NCI-H774 (cell line): ENCODE measurements at places on chromosomes 1 and 21.

GRCh38 chr1:207863893-207864535 is 46.9 kb downstream of the CD34 start:
- no peak for DNase-seq

DNA sequence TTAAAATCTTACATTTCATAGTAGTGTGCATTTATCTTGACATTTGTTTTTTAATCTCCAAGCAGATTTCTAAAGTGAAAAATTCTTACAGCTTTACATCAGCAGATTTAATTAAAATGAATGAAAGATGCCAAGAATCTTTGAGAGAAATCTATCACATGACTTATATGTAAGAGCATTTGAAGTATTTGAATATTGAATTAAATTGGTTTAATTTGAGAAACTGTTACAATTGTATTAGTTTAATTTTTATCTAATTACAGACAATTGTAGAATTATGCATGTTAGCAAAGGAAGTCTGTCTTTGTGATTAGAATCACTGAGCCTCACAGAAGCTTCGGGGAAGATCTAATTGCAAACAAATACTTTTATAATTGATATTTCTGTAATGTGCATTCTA is 52.2 kb downstream of the ASB17 start:
- DNase-seq: no peak

- no peak for DNase-seq
These were observed 25.0 kb downstream of the ZSCAN20 start for GRCh38 chr1:33497410-33497809.

GRCh38 chr1:9293533-9294404 is 1.1 kb downstream of the SPSB1 start:
- DNase-seq: no peak

DNA sequence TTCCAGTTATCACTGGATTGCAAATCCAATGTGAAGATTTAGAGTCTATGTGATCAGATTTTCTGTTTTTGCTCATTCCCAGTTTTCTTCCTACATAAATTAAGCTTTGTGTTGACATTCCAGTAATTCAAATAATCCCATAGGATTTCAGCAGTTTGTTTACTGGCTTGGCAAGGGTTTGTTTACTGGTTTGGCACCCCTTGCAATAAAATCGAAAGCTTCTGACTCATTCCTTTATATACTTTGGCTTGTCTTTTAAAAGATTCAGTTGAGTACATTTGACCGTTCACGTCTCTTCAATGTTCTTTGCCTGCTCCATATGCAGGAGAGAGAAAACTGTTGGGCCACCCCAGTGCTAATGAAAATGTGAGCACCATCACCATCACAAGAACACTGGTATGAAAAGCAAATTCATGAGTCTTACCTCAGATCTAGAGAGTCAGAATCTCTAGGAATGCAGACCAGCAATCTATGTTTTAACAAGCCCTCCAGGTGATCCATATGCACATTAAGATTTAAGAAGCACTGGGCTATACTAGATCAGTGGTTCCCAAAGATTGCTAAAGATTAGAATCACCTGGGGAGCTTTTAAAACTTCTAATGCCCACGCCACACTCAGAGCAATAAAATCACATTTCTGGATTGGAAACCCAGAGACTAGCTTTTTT is 32.8 kb downstream of the ZC3H11B start:
- no peak for DNase-seq

GRCh38 chr1:45906883-45907282 is 103.5 kb downstream of the MAST2 start:
- no peak for DNase-seq

GRCh38 chr1:205442051-205442725 is 13.7 kb downstream of the BLACAT1 start:
- no peak for DNase-seq

- no peak for DNase-seq
These were observed 44.5 kb downstream of the LRRC38 start for GRCh38 chr1:13469343-13469742.

GRCh38 chr1:22105611-22106207 is 37.2 kb downstream of the WNT4 start:
- peak; percentile 5 for DNase-seq

DNA sequence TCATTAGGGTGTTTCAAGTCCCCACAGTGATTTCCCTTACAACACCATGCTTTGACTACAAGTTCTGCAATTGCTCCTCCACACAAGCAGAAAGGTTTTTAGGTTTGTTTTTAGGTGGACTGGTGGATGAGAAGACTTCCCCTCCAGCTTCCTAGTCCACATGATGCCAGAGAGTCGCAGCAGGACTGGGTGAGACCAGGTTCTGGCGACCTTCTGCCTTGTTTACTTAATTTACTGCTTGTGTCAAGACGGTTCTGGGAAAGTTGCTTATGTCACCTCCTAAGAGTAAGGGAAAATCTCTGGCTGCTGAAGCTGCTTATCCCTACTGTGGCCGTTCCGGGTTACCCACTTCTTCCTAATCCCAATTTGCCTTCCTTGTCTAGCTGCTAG is 76.4 kb downstream of the GLUL start:
- no peak for DNase-seq

GRCh38 chr1:3053986-3054385 is 15.0 kb upstream of the PRDM16 start:
- no peak for DNase-seq

DNA sequence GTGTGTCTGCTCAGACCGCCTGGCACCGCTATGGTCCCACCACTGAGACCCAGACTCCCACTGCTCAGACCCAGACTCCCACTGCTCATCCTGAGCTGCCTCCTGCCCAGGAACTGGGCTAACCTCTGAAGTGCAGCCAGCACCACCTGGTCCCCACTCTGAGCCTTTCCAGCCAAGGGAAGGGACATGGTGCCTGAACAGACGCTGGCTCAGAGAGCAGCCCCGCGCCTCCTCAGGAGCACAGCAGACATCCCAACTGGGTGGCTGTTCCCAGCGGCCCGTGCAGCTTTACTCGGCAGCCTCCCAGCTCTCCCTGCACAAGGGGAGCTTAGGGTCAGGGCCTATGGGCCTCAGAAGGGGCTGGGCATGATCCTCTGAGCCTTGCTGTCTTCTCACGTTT is 27.8 kb upstream of the CNTN2 start:
- no peak for DNase-seq

DNA sequence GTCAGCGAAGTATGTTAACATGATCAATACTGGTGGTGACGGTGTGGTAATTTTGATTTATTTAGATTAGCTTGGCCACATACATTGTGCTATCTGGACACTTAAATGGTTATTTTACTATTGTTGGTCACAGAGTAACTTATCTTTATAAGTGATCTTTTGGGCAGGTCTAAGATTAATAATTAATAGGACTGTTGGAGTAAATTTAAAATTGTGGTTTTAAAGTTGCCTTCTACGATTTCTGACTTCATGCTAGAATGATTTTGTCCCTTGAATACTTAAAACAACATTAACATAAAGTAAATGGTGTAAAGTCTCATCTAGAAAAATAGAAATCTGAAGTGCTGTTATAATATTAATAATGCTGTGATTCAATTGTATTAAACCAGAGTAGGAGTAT is 14.7 kb downstream of the SRRM1 start:
- no peak for DNase-seq

GRCh38 chr1:67359592-67359991 is 51.9 kb downstream of the IL12RB2 start:
- no peak for DNase-seq

GRCh38 chr1:67561704-67562113 is 123.3 kb upstream of the GADD45A start:
- DNase-seq: peak; percentile 71

GRCh38 chr1:225944951-225945350 is 3.9 kb upstream of the LEFTY2 start:
- DNase-seq: no peak

GRCh38 chr1:108780937-108781574 is 34.6 kb downstream of the STXBP3 start:
- peak; percentile 39 for DNase-seq

DNA sequence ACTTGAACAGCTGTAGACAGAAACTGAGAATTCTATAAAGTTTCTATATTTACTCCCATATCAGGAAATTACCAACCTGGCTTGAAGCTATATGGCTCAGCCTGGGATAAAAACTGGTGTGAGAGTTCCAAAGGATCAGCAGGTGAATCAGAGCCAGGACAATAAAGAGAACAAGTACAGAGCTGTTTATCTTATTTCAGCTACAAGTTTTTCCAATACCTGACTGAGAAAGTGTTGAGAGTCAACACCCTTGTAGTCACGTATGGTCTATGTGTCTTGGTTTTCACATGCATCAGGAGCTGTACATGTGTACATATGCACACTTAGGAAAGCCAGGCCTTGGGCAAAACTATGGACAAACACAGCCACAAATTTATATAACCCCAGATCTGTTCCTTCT is 40.7 kb upstream of the CXADR start:
- DNase-seq: no peak

DNA sequence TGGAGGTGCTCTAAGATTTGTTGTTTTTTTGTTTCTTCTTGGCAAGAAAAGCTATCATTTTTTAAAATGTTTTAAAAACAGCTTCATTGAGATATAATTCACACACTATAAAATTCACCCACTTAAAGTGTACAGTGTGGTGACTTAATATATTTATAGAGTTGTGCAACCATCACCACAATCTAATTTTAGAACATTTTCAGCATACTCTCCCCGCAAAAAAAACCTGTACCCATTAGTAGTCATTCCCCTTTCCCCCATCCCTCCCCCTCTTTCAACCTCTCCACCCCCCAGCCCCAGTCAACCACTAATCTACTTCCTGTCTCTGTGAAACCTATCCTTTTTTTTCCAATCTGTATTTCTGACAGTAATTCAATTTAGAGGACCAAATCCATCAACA is 30.6 kb downstream of the ZC3H11B start:
- DNase-seq: no peak

- DNase-seq: no peak
These were observed 10.2 kb downstream of the C1orf94 start for GRCh38 chr1:34186741-34187494.

DNA sequence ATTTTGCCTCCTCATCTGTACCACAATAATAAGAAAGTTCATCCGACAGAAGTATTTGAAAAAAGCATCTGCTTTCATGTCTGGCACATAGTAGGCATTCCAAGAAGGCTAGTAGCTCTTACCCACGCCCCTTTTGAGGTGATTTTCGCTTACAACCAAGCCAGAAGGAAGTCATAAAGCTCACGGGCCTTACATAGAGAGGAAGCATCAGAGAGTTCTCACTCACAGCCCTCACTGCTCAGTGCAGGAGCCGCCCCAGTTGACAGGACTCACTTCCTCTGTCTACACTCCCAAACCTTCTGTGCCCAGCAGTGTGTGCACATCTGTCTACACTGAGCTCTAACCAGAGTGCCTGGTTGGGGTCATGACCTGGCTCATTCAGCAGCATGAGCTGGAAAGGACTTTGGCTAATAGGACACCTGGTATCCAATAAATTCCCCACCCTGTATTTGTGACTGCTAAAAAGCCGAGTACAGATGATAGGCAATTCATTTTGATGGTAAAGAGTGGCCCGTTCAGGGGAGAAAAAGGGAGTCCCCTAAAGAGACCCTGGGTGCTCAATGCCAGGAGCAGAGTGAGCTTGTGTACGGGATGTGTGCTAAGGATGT is 36.8 kb upstream of the DUSP10 start:
- DNase-seq: no peak

DNA sequence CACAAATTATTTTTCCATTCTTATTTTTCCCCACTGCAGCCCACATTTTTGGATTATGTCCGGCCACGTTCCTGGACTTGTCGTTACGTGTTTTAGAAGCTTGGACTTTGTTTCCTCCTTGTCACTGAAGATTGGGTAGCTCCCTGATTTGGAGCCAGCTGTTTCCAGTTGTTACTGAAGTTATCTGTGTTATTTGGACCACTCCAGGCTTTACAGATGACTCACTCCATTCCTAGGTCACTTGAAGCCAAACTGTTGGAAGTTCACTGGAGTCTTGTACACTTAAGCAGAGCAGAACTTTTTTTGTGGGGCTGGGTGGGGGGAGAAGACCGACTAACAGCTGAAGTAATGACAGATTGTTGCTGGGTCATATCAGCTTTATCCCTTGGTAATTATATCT is 12.2 kb upstream of the AXDND1 start:
- DNase-seq: no peak

DNA sequence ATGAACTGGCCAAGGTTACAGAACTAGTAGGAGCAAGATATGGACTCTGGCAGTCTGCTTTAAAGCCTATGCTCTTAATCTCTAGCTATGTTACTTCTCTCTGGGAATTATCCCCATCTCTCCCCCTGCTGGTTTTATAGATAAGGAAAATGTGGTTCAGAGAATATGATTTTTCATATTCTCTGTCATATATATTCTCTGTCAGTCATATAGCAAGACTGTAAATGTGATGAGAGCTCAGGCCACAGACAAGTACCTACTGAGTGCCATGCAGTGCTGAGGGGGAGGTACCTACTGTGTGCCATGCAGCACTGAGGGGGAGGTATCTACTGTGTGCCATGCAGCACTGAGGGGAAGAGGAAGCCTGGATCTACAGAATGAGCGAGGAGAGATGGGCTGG is 220.3 kb upstream of the FGGY start:
- no peak for DNase-seq

- no peak for DNase-seq
These were observed 17.4 kb upstream of the BCAR3 start for GRCh38 chr1:93699049-93699384.

GRCh38 chr1:37570528-37571334 is 14.0 kb downstream of the DNALI1 start:
- DNase-seq: no peak

GRCh38 chr1:36782085-36782484 is 252.2 kb downstream of the GRIK3 start:
- DNase-seq: no peak

GRCh38 chr1:32204943-32205361 is 519 bp upstream of the IQCC start:
- no peak for DNase-seq

DNA sequence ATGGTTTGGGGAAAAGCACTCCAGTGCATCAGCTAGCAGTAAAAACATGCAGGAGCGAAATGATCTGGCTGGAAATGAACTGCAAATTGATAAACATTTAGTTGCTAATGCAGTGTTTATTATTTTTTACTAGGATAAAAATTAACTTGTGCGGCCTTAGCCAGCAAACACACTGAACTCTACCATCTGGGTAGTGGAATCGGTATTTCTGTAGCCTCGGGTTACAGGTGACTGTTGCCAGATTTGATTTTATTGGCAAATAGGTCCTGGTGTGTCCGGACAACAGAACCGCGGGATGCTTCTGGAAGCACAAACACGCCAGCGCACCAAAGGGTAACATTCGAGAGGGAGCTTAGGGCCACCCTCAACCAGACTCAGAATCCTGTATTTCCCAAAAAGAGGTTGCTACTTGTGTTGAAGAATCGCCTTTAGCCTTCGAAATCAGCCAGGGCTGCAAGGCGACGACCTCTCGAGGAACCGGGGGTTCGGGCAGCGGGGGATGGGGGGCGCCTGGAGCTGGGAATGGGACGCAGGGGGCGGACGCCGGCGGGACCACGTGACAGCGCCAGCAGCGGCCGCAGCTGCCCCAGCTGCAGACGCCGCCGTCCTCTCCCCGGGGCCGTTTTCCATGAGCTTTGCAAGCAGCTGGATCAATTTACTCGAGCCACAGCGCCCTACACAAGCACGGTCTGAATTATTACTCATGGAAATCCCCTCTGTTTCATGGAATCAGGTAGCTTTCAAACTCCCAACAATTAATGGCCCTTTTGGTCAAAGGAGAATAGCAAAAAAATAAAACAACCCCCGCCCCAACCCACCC is 158.8 kb downstream of the TOMM20 start:
- DNase-seq: peak; percentile 76
